Glutamatergic neuron (in vitro differentiated cells): ENCODE measurements at places on chromosomes 4 and X. TPM values are rescaled to one million over a fixed set of nuclear protein-coding genes. Genes with fewer than 3 reads are reported as not detected.

Gene PPP1R2C
- not detected for total RNA-seq

Gene POU3F4
- total RNA-seq: 1.8 TPM

Gene MAGEB18
- not detected for total RNA-seq

Gene SMIM10L2A
- total RNA-seq: 3.4 TPM

Gene TADA2B
- 14.3 TPM for total RNA-seq

Gene FAM9B
- not detected for total RNA-seq
